ENCODE measurements at places on chromosomes 11 and 22.

DNA sequence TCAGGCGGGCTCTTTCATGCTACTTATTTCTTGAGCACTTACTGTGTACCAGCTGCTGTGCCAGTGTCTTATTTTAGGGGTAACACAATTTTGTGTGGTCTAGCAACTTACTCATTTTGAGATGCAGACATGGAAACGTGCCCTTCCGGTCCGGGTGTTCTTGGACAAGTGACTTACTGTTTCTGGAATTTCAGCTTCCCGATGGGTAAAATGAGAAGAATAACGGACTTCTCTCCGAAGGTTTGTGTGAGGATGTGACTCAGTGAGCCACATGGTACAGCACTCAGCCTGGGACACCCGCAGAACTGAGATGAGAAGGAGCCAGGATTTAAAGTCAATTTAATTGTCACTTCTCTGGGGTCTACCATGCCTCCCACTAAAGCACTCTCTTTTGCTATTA lies 114.5 kb upstream of the SYT13 start:
- DNase-seq = no peak

DNA sequence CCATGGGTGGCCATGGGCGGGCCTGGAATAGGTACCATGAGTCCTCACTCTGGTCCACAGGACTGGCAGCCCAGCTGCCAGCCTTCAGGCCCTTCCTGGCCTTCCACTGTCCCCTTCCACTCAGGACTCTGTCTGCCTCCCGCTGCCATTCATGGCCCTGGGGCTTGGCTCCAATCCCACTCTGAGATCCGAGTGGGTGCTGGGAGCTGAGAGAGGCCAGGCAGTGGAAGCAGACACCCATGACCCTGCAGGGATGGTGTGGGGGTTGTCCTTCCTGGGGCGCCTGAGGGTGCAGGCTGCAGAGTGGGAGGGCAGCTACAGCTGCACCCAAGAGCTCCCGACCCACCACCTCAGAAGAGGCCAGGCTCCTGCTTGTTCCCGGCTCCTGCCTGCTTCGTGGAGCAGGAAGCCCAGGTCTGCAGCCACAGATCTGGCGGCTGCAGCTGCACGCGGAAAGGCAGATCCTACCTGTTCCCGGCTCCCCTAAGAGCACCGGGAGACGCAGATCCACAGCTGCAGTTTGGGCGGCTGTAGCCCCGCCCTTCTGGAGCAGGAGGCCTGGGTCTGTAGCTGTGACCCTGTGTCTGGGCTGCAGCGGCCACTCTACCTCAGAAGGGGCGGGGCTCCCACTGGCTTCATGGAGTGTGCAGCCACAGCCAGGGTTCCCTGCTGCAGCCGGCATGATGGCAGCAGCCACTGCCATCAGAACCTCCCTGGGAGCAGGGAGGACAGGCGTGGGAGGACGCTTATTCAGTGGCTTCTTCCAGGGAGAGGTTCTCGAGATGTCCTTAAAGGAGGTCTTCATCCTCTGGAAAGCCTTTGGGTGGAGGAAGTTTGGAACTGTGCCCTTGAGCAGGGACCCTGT lies 27.5 kb downstream of the IGHMBP2 start:
- no peak for DNase-seq

- no peak for DNase-seq
Observed at GRCh38 chr11:77214557-77214956, 86.5 kb downstream of the MYO7A start.

- DNase-seq = peak; percentile 9
Observed at GRCh38 chr11:46808799-46809431, 37.2 kb downstream of the CKAP5 start.

- DNase-seq = no peak
Observed at GRCh38 chr11:61616434-61616833, 35.6 kb upstream of the SYT7 start.

DNA sequence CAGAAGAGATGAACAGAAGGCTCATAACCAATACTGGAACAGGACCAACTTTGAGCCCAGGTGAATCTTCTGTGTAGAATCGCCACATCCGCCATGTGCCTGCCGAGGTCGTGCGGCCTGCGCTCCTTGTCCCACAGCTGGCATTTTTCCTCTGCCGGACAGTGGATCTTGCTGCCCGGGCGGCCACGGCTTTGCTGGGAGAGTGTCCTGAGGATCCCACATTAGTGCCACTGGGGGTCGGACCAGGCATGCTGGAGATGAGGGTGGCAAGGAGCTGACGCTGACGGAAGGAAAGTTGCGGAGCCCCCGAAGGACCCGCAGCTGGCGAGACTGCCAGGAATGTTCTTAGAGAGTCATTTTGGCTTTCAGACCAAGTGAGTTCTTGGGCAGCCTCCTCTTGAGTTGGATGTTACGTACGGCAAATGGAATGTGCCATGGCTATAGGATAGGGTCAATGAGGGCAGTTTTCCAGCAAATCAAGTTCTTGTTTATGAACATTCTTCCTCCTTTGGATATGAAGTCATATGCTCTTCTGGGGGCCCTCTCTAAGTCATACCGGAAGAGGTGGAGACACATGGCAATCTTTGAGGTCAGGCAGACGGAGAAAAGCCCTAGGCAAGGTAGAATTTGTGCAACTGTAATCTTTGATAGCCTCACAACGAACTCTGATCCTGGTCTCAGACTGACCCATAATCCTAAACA lies 57.4 kb upstream of the NUP160 start:
- DNase-seq = no peak

DNA sequence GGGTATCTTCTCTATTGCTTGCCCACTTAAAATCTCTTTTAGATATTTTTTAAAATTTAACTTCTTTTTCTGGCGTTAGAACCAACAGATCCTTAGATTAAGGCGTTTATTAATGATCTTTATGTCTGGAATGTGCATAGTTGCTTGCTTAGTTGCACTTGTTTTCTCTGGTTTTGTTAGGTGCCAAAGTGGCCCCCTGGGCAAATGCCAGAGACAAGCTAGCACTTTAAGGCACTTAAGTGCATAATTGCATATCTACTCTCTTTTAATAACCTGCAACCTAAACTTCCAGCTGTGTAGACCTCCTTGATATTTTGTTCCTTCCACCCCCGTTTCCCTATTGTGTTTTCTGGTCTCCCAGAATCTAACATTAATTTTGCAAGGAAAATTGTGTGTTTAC lies 3.3 kb downstream of the RBM4 start:
- no peak for DNase-seq

DNA sequence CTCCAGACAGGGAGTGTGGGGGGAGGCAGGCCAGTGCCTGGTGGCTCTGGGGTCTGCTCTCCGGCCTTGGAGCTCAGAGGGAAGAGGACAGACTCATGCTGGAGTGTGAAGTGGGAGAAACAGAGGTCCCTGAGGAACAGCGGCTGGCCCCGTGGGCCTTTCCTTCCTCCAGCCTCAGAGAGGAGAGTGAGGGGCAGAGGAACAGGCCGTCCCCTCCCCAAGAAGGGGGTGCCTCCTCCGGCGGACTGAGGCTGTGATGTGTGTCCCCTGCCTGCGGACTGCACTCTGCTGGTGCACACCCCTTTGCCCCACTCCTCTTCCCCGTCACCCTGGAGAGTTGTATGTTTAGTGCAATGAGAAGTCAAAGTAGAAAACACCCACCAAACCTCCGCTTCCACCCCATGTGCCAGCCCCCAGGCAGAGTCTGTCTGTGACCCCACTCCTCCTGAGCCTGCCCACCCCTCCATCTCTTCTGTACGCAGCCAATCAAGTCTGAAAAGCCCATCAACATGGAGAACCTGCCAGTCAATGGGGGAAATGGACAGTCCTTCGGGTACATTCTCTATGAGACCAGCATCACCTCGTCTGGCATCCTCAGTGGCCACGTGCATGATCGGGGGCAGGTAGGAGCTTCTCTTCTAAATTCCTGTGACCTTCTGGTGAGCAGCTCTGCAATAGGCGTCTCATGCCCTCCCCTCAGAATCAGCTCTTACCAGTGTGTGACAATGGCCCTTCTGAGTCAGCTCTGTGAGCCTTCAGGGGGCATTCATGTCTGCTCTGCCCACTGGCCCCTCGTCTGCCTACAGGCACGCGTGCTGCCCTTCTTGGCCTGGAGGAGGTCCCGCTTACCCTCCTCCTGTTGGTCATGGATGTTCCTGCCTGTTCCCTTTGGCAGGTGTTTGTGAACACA lies 39.0 kb downstream of the GLB1L2 start:
- DNase-seq = no peak

DNA sequence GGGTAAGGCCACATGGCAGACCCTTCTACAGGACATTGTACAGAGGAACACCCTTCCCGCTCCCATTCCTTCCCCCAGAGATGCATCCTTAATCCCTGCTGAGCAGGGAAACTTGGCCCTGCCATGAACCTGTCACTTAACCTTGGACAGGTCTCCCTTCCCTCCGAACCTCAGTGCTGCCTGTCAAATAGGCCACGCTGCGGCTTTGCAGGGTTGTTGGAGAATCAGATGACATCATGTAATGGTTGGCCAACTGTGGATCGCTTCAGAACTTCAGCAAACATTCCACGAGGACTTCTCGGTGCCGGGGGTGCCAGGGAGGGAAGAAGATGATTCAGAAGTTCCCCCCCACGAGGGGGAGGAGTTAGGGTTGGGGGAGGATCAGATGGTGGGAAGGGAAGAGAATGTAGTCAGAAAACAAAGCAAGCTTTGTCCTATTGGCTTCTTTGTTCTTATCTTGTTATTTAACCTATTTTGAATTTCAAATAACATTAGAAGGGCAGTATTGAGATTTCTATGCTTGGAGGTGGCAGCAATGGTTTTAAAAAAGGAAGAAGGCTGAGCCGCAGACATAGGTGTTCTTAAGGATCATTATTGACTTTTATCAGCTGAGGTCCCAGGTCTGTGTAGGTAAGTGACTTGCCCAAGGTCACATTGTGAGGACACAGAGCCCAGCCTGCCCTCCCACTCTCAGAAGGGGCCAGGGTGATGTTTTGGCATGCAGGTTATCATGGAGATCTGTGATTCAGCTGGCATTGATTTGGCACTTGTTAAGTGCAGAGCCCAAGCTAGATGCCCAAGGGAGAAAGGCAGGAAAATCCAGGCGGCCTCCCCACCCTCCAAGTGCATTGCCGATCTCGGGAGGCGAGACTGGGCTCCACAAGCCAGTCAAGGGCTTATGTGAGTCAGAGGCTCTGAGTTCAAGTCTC lies 3.1 kb downstream of the CDC42EP1 start:
- DNase-seq = no peak

DNA sequence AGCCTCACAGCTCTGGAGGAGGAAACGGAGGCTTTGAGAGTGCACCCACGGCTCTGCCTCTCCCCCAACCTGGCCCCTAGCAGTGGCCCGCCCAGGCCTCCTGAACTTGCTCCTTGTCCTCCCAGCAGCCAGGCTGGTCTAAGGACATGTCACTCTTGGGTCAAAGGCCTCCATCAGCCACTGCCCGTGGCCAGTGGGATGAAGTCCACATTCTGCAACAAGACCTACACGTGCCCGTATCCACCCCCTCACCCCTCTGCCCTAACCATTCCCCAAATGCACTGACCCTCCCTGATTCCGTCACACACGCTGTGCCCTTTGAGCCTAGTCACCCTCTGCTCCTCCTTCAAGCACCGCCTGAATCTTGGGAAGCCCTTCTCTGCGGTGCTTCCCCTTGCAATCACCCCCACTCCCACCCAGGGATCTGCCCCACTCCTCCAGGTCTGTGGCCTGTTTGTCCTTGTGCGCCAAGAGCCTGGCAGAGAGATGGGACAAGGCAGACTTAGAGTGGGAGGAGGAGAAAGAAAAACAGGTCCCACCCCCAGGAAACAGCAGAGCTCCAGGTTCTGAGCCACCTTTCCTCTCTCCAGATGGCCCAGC lies 37.5 kb upstream of the TEF start:
- no peak for DNase-seq

DNA sequence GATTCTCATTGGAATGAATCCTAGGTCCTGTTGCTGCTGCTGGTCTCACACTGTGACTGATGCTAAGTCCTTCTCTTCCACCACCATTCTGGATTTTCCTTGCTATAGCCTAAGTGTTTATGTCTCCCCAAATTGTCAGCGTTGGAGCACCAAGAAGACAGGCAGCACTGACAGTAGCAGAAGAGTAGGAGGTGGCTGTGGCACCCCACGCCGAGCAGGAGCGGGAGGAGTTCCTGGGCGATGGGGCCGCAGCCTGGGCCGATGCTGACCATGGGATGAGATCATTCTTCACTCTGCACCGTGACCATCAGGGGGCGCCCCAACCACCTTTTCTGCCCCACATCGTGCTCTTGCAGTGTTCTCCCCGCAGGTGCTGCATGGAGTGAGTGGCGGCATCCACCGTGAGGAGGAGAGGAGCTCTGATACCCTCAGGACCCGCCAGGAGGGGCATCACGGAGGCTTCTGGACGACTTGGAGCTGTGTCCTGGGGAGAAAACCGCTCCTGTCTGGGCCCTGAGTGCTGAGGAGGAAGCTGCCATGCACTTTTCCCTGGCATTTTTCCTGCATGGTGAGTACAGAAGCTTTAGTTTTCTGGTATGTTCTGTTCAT lies 57.0 kb downstream of the LRRC74B start:
- DNase-seq = peak; percentile 61

DNA sequence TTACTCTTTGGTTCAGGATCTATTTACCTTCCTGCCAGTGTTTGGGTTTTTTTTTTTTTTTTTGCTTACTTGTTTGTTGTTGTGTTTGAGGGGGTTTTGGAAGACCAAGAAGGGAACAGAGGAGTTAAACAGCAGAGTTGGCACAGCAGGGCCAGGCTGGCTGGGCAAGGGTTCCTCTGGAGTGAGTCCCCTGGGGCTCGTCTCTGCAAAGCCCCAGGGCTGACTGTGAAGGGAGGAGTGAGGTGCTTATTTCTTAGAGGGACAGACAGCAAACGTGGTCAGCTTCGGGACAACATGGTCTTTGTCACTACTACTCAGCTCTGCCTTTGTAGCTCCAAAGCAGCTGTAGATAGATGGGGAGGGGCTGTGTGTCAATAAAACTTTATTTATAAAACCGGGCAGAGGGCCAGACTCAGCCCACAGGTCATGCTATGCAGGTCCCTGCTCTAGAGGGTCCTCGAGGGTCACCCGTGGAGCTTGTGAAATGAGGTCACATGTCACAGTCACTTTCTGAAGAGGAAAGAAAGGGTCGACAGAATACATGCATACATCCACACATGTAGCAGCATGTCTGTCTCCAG lies 1404.7 kb downstream of the BRD1 start:
- no peak for DNase-seq

DNA sequence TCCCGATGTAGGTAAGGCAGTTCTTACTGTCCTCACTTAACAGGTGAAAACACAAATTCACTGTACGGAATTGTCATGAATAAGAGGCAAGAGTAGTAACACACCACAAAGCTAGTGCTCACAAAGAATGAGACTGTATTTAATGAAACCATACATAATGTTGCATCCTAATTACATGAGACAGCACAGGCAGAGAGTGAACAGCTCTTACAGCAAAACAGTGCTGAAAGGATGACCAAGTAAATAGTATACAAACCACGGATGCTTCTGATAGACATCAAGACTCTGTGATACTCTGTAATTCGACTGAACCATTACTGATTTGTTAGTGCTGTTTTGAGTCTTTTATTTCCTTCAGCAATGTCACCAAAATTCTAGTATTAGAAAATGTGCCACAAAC lies 282.3 kb downstream of the TTC28 start:
- DNase-seq = no peak

DNA sequence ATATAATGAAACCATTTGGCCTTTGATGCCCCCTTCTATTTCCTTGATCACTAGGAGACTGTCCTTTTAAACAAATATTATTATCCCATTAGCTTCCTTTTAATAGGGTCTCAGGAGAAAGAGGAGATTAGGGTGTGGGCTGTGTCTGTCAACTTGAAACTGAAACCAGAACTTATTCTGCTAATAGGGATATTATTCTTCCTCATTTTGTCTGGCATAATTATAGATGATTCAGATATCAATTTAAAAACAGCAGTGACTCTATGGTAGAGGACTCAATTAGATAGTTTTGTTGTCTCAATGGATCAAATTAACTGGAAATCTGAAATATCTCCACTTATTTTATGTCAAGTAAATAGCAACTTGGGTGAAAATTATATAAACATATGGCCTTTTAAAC lies 584.9 kb upstream of the CCDC90B start:
- no peak for DNase-seq

- no peak for DNase-seq
Observed at GRCh38 chr11:75475767-75476650, 43.0 kb upstream of the KLHL35 start.

All from CD8-positive, alpha-beta T cell (primary cell).